ENCODE measurements at places on chromosomes 12 and 14.

DNA sequence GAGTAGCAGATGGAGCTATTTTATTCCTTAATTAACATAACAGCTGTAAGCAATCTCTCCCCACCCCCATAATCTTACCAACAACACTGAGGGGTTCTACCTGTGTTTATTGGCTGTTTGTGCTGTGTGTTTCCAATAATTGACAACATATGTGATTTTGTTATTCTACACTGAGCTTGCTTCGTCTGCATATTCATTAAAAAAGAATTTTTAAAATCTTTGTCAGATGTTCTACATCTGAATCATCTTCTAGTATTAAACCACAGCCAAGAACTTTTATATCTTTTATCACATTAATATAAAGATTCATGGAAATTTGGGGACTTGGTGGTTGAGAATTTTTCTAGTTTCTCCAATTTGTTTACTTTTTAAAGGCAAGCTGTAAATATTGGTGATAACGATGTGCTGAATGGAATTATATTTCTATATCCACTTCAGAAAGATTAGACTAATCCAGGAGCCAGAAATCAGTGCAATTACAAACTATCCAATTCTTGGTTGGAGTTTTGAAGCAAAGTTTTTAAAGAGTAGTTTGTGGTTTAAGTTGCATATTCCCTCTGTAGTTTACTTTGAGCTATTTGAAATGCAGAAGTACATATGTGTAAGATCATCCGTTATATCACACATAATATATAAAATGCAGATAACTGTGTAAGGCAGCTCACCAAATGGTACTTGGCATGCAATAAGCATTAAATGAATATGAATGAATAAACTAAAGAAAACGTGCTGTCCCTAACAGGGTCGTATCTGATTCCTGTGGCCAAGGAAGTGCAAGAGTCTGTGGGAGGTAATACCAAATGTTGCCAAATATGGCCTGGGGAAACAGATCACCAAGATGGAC is 206.9 kb downstream of the PELI2 start:
- DNase-seq = no peak

GRCh38 chr12:83067981-83068380 is 381.3 kb downstream of the TMTC2 start:
- no peak for DNase-seq

DNA sequence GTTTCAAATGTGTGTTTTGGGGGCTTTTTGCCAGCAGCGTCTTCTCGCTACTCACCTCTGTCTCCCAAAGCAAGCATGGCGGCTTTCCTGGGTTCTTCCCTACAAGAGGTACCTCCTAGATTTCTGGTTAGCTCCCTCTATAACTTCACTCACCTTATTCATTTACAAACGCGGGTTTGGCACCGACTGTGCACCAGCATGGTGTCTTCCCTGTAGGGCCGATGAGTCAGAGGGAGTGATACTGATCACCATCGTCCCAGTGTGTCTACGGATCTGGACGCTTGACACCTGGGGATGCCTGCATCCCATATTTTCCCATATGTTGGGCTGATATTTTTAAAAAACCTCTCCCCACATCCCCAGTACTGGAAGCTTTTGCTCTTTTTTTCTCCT is 8.0 kb upstream of the SERPINA12 start:
- DNase-seq = no peak

- no peak for DNase-seq
Measured at GRCh38 chr14:70020352-70021170, 141.3 kb downstream of the SMOC1 start.

DNA sequence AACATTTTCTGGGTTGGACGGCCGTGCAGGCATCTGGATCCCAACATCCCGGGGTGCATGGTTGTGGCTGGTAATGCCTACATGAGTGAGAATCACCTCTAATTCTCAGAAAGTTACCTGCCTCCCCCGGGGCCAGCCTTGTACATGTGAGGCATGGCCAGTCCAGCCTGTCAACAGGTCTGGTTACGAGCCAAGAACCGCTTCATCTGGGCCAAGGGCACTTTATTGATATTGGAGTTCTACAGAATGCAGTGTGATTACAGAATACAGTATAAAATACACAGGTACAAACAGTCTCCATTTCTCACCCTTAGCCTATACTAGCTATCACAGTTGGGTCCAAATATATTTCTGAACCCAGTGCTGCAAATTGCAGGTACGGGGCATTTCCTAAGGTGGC is 84.9 kb upstream of the EVL start:
- DNase-seq = no peak

GRCh38 chr12:129215556-129215955 is 362.3 kb downstream of the GLT1D1 start:
- no peak for DNase-seq

- no peak for DNase-seq
Measured at GRCh38 chr14:50813544-50813863, 17.5 kb downstream of the NIN start.

DNA sequence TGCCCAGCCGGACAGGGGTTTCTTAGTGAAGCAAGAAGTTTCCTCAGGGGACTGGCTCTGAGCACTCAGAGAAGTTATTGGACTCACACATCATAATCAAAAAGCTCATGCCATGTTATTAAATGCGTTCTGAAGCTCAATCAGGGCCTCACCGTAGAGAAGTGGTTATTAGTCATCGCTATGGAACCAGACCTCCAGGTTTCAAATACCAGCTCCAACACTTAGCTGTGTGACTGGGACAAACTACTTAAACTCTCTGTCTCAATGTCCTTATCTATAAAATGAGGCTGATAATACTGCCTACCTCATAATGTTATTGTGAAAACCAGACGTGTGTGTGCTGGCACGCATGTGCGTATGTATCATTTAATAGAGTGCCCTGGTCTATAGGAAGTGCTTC is 7.3 kb downstream of the STAT6 start:
- DNase-seq = no peak

DNA sequence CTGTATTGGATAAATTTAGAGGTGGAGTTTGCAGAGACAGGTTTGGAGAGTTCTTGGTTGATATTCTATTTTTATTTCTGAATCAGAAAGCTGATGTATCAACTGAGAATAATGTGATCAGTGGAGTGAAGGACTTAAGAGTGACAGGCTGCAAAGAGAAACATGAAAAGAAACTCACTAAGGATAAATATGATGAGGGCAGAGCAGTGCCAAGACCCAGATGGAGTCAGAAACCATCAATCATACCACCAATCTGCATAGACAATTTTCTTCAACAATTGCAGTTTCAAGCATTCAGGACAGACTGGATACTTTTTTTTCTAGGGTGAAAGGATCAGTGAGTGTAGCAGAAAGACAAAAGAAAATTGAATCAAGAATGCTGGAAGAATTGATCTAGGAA is 226.7 kb upstream of the NAV3 start:
- no peak for DNase-seq

All from type B pancreatic cell (in vitro differentiated cells).